ENCODE measurements at places on chromosomes 3 and 15.
A peak's percentile ranks its signal among the peaks of the same experiment; 100 is the strongest.

DNA sequence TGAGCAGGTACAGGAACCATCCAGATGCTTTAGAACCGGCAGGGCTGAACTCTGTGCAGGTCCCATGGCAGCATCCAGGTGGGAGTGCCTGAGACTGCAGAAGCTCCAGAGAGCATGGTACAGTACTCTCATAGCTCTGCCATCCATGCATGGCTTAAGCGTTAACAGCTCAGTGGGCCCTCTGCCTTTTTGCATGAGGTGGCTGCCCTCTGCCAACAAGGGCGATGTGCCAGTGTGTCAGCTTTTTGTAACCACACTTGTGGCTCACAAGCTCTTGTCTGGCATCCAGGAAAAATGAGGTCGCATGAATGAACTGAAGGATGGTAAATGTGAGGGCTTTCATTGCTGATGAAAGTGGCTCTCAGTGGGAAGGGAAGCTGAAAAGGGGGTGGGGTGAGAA is 950.1 kb downstream of the DIPK2A start:
- DNase-seq: no peak

- no peak for DNase-seq
These were observed 1.1 kb upstream of the CDV3 start for GRCh38 chr3:133572158-133573053.

DNA sequence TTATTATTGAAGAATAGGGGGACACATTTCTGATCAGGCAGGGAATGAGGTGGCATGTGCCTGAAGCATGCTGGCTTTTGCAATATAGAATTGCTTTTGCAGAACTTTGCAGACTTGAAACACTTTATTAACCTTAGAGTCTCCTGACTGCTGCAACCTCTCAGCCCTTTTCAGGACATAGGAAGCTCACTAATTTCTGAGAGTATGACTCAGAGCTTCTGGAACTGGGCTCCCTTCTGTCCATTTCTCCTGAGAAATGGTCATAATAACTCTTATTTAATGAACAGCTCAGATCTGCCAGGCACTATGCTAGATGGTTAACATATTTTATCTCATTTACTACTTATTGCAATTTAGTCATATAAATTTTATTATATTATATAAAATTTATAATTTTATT is 38.6 kb upstream of the DGKG start:
- DNase-seq: no peak

DNA sequence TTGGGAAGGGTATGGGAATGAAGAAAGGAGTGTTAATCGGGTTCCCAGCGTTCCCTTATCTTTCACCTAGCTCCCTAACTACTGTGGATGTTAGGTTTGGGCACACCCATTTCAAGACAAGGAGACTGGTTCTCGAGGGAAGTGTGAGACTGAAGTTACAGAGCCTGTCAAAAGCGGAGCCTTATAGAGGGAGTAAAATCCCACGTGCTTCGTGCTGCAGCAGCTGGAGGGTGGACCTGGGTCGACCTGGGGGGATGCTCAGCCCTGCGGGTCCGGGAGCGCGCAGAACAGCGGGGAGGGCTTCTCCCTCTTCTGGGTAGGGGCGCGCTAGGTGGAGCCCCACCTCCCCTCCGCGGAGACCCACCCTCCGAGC is 314 bp upstream of the TMED3 start:
- no peak for DNase-seq

GRCh38 chr3:182005219-182005618 is 293.5 kb downstream of the SOX2 start:
- DNase-seq: peak; percentile 4

GRCh38 chr3:150703299-150703755 is 393 bp downstream of the ERICH6 start:
- peak; percentile 53 for DNase-seq

DNA sequence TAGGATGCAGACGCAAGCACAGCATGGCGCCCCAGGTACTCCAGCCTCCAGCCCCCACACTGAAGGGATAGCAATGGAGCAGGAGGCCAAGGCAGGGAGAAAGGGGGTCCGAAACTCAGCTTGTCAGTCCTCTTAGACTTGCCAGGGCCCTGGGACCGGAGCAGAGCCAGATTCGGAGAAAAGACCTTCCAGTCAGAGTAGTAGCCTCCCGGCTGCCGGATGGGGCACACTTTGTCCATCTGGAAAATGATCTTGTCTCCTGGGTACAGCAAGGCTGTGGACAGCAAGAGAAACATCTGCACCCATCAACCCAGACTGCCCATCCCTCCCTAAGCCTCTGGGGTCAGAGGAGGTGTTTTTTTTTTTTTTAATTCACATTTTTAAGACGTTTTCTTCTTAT is 24.3 kb downstream of the EFCAB12 start:
- no peak for DNase-seq

DNA sequence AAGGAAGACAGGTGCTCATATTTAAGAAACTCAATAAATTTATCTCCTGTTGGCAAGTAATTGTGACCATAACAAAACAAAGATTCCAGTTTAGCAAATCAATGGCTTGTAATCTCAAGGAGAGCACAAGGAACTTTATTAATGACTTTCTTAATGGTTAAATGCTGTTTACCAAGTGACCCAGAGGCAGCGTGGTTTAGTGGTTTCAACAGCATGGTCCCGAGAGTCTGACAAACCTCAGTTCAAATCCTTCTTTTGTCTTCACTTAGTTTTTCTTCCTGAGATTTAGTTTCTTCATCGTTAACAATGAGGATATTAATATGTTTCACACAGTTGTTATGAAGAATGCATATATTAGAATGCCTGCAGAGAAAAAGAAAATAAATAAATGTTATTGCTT is 212.6 kb downstream of the KCNMB2 start:
- no peak for DNase-seq

GRCh38 chr15:48891232-48891765 is 13.4 kb downstream of the EID1 start:
- DNase-seq: no peak

- DNase-seq: no peak
These were observed 221.4 kb downstream of the NR1D2 start for GRCh38 chr3:24166515-24166914.

DNA sequence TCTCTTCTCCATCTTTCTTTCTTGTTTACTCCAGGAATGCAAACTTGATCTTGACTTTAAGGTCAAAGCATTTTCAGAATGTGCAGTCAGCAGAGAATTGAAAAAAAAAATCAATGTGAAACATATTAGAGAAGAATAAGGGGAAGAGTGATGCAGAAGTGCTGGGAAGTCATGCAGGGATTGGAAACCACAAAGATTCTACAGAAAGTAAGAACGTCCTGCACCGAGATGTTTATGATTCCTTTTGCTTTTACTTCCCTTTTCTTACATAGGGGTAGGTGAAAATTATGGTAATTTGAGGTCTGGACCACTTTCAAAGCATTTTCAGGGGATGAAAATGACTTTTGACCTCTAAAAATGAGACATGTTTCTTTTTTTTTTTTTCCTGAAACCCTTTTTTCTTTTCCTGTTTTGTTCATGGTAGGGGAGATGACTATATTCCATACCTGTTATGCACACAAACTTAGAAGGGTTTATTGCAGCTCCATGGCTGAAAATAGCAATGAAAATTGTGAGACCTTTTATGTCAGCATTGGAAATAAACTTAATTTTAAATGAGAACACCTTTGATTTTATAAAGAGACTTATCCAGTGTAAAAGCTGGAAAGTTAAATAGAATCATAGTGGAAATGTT is 623.5 kb upstream of the TBL1XR1 start:
- no peak for DNase-seq

- DNase-seq: no peak
These were observed 5.4 kb upstream of the CYP1A1 start for GRCh38 chr15:74730619-74731316.

GRCh38 chr3:180612364-180612763 is 10.4 kb downstream of the TTC14 start:
- no peak for DNase-seq

DNA sequence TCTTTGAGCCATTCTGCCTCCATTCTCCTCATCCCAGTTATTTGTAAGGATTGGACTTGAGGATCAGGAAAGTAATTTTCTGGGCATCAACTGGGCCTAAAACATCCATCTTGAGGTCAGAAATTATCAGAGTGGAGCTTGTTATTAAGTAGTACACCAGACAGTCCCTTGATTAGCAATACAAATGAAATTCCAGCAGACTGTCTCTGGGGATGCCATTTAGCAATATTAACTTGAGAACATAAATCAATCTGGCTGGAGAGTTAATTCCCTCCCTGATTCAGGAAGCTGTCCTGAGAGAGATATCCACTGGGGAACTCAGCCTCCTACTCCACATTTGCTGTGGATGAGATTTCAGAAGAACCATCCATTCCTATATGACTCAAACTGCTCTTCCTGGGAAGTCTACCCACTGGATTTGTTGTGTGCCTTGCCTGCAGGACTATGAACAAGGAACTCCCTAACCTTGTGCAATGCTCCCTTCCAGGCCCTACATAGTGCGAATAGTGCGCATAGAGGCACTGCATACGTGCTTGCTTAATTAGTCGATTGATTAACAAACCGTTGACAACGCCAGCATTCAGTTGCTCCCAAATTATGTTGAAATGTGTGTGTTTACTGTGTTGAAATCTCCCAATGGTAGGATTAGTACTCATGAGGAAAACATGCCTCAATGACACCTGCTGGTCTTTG is 36.1 kb upstream of the MTMR14 start:
- DNase-seq: no peak

DNA sequence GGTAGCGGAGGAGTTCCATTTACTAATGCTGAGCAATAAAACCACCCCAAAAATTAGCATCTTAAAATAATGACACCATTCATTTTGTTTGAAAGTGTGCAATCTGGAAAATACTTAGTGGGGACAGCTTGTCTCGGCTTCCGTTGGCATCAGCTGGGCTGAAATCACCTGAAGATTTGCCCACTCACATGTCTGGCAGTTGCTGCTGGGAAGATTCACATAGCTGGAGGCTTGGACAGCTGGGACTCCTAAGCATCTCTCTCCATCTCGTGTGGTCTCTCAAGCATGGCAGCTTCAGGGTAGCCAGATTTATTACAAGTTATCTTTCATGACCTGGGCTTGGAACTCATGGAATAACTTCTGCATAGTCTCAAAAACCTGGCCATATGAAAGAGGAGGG is 38.4 kb upstream of the BFSP2 start:
- no peak for DNase-seq

DNA sequence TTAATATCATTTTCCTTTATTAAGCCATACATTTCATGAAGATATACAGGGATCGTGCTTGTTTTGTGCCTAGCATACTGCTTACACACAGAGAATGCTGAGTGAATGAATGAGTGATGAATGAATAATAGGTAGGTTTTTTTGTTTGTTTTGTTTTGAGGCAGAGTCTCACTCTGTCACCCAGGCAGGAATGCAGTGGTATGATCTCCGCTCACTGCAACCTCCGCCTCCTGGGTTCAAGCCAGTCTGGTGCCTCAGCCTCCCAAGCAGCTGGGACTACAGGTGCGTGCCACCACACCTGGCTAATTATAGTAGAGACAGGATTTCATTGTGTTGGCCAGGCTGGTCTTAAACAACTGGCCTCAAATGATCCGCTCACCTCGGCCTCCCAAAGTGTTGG is 400.0 kb downstream of the ROBO1 start:
- DNase-seq: no peak

All from hindlimb muscle (tissue), 1 donor.